ENCODE measurements at places on chromosomes 16 and 17.

DNA sequence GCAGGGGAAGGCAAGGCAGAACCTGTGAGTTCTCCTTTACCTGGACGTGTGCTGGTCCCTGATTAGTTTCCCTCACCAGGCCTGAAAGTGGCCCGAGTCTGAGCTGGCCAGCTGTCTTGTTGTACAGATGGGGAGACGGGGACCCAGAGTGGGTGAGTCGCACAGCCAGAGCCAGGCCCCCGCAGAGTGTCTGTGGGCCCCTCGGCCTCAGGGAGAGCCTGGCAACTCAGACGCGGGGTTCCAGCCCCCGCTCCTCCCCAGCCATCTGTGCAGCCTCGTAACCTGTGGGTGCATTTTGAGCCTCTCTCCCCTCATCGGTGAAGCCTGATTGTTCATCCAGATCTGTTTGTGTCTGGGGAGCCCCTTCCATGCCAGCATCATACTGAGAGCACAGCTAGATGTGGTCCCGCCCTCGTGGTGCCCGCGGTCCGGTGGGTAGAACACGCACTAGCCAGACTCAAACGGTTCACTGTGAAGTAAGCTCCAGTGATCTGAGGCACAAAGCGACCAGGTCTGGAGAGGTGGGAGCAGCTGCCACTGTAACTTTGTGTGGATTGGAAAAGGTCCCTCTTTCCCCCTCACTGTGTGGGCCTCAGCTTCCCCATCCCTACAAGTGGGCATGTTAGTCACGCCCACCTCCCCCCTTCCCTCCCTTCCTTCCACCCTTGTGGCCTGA lies 6.0 kb upstream of the NDRG4 start:
- no peak for DNase-seq

GRCh38 chr16:85238233-85238647 lies 126.0 kb upstream of the CIBAR2 start:
- DNase-seq, result no peak

DNA sequence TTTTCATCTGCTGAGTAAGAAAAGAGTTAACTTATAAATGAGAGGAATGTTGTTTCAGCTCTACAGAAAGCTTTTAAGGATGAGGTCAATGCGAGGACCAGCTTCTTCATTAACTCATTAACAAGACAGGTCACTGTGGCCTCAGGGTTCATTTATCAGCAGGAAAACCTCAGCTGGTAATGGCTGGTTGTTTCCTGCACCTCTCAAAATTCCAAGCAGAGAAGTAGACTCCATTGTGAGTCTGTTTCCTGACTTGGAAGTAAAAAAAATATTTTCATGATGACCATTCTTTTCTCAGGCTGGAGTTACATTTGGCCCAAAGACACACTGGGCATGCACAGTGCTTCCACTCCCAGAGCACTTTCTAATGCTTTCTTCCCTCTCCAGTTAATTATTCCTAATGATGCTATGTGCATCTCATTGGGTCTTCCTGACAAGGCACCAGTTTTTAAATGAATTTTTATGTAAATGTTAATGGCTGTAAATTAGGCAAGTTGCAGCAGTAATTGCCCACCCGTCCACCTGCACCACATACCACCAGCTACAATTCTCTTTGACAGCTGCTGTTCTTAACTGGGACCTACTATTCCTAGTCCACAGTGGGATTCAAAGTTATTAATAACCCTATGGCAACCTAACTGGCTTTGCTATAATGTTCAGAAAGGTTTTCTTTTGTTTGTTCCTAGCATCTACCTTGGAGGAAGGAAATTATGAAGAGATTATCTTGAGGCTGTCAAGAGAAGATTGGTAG lies 89.5 kb upstream of the BCAR1 start:
- DNase-seq, result no peak

DNA sequence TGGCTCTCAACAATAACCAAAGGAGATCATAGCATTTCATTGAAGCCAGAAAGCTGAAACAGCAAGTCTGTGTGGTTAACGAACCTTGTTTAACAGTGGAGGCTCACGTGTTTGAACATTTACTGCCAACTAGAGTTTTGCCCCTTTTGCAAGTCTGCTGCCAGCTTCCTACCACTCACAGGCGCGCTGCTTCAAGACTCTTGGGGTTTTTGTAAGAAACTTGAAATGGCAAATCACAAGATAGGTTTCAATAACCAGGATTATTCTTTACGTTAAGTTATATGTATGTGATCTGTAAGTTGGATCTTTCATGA lies 1.2 kb downstream of the SNTB2 start:
- peak; percentile 41 for DNase-seq

GRCh38 chr17:42775534-42776098 lies 2.4 kb downstream of the VPS25 start:
- no peak for DNase-seq

DNA sequence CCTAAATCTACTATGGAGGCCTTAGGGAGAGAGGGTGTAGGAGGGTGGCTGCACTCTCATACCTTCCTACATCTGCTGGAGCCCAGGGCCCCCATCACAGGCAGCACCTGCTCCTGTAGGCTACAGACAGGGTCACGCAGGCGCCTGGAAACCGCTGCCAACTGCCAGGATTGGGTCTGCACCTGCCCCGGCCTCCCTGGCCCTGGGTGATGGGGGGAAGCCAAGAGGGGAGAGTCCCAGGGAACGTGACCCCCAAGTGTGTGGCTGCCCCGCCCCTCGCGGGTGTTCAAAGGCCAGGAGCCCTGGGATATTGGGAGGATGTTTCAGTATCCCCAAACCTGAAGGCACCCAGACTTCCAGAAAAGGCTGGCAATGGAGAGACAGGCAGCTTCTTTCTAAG lies 5.6 kb upstream of the TEX19 start:
- no peak for DNase-seq

- DNase-seq, result peak; percentile 78
Observed at GRCh38 chr17:48804936-48805411, 12.1 kb downstream of the TTLL6 start.

DNA sequence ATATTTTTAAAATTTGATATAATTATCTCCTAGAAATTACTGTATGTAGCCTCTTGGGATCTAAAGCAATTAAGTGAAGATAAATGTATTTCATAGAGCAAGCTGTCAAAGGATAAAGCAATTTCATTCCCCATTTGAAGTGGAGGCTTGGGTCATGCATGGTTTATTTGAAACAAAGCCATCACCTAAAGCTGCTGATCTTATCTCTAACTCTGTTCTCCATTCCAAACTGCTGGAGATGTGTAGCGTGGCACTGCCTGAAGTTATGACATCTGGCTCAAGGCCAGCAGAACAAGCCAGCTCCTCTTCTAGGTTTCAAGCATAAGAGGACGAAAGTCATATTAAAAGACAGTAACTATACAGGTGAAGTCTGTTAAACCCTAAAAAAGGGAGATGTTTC lies 83.9 kb downstream of the HIC1 start:
- no peak for DNase-seq

GRCh38 chr17:72429066-72429638 lies 308.3 kb downstream of the SOX9 start:
- DNase-seq, result no peak

- no peak for DNase-seq
Observed at GRCh38 chr17:34357398-34357797, 1.1 kb downstream of the CCL13 start.

- peak; percentile 60 for DNase-seq
Observed at GRCh38 chr17:48505788-48506187, 25.0 kb downstream of the HOXB1 start.

DNA sequence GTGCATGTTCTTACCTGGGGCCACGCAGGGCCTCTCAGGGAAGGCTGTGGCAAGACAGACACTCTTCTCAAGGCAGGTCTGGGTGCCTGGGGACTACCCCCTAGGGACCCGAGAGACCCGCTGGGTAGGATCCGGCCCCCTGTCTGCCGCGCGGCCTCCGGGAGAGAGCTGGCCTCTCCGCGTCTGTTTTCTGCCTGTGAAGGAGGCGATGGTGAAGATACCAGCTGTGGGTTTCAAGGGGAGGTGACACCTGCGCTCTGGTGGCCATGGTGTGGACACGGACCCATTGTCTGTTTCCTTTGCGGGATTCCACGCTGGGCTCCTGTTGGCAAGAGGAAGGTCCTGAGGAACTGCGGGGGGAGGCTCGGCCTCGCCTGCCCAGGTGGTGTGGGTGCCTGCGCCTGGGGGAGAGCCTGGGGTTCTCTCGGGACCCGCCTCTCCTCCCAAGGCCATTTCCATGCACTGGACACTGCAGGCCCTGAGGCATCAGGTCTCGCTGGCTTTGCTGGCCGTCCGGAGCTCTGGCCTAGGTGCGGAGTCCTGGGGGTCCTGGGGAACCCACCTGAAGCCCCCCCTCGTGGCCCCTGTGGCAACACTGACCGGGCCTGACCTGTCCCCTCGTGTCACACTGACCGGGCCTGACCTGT lies 12.2 kb upstream of the METRNL start:
- no peak for DNase-seq

GRCh38 chr17:37789771-37790541 lies 45.1 kb upstream of the HNF1B start:
- DNase-seq, result no peak

- DNase-seq, result peak; percentile 81
Observed at GRCh38 chr16:27374804-27375425, 27.1 kb upstream of the IL21R start.

- no peak for DNase-seq
Observed at GRCh38 chr17:28540231-28540630, 12.2 kb downstream of the UNC119 start.

- no peak for DNase-seq
Observed at GRCh38 chr17:44872131-44872768, 24.6 kb downstream of the HIGD1B start.

- DNase-seq, result peak; percentile 54
Observed at GRCh38 chr17:82244413-82245133, 15.7 kb downstream of the SLC16A3 start.

DNA sequence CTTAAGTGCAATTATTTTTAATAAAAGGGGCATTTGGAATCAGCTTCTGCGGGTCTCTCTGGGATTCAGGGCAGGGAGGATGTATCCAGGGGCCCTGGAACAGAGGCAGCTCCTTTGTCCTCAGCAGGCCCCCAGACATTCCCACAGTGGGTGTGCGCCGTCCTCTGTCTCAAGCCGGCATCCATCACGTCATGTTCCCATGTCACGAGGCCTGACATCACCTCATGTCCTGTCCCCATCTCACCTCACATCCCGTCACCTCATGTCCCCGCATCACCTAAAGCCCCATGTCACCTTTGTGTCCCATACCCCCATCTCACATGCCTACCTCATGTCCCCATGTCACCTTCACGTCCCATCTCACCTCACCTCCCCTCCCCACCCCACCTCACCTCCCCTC lies 18.5 kb downstream of the GAA start:
- DNase-seq, result no peak

- no peak for DNase-seq
Observed at GRCh38 chr17:72971226-72971880, 121.1 kb downstream of the SLC39A11 start.

DNA sequence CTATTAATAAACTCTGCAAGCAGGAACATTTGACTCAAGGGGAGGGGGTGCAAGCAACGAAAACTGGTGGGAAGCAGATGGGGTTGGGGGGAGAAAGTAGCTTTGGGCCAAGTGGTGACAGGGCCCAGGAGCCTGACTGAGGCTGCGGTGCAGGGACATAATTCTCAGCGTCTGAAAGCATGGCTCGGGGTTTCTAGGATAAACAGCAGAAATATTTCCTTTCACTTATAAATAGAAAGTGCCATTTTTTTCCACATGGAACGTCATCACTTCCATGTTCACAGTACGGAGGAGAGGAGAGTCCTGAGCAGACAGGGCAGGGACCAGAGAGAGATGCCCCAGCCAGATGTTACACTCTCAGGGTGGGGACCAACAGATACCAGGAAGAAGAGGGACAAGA lies 197.1 kb downstream of the ZFHX3 start:
- DNase-seq, result no peak

DNA sequence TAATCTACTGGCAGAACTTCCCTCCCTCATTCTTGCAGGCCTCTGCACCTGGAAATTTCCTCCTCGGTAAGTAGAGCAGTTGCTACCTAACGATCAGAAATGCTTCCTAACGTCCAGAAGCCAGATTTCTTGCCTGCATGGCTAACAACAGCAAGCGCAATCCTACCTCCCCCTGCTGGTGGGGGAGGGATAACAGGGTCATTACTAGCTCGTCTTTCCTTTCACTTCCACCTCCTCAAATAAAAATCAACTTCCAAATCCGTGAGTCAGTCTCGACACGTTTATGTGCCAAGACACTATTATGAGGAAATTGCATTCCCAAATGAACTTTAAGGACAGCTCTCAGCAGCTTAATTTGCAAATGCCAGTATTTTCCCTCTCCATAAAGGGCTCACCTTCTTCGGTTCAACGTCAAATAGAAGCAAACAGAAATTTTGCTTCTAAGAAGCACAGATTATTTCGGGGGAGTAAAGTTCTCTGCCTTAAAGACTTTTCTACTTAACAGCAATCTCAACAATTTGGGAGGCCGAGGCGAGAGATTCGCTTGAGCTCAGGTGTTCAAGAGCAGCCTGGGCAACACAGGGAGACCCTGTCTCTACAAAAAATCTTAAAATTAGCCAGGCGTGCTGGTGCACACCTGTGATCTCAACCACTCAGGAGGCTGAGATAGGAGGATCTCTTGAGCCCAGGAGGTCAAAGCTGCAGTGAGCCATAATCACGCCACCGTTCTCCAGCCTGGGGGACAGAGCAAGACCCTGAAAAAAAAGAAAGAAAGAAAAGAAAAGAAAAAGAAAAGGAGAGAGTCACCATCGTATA lies 188.6 kb upstream of the PSMD7 start:
- DNase-seq, result peak; percentile 53

GRCh38 chr16:67346341-67346740 lies 19.7 kb downstream of the LRRC36 start:
- DNase-seq, result no peak

GRCh38 chr16:53605356-53605755 lies 98.3 kb downstream of the RPGRIP1L start:
- no peak for DNase-seq

DNA sequence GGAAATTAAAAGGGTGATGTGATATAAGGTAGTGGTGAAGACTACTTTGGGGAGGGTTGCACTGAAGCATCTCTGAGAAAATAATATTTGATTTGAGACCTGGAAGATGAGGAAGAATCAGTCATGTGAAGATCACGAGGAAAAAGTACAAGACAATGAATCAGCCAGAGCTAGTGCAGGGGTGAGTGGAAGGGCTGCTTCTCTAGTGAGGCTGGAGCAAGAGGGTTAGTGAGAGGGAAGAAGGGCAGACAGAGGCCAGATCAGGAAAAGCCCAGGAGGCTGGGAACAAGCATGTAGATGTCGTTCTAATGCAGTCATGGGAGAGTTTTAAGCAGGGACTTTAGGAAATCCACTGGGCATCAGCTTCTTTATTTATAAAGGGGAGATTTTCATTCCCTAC lies 504.2 kb upstream of the SALL1 start:
- no peak for DNase-seq

- no peak for DNase-seq
Observed at GRCh38 chr16:69204172-69204571, 17.2 kb downstream of the SNTB2 start.

Data from activated naive CD4-positive, alpha-beta T cell treated with anti-CD3 and anti-CD28 coated beads for 36 hours (primary cell).